ENCODE measurements at places on chromosomes 7 and 10.

DNA sequence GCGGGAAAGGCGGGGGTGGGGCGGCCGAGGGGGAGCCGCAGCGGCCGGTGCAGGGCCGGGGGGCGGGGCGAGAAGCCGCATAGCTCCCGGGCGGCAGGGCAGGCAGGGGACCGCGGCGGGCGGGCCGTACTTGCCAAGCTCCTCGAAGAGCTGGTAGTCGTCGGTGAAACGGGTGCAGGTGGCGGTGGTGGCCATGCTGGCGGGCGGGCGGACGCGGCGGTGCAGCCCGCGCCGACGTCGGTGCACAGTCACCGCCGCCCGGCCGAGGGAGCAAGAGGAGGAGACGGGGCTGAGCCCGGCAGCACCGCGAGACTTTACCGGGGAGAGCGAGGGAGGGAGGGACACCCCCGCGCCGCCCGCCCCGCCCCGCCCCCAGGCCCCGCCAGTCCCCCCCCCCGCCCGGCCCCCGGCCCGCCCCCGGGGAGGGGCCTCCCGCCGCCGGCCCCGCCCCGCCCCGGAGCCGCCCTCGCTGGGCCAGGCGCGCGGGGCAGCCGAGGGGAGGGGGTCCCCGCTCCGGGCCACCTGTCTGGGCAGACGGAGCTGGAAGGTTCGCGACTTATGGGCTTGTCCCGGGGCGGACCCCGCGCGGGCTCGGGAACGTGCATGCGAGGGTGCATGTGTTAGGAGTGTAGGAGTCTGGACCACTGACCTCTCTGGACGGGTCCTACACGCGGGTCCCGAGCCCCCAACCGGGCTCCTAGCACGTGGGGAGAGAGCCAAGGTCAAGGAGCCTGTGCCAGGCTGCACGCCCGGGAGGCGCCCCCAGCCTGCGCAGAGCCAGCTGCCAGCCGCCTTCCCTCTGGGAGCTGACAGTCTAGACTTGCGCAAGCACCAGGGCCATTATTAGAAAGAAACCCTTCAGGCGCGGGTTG, at the start of gene CAMK2G:
CAMK2G (minus strand) TSS at position 289 of the 872 bp plus-strand sequence; CDS start at position 195, 94 bp downstream.
- peak; percentile 69 for DNase-seq

DNA sequence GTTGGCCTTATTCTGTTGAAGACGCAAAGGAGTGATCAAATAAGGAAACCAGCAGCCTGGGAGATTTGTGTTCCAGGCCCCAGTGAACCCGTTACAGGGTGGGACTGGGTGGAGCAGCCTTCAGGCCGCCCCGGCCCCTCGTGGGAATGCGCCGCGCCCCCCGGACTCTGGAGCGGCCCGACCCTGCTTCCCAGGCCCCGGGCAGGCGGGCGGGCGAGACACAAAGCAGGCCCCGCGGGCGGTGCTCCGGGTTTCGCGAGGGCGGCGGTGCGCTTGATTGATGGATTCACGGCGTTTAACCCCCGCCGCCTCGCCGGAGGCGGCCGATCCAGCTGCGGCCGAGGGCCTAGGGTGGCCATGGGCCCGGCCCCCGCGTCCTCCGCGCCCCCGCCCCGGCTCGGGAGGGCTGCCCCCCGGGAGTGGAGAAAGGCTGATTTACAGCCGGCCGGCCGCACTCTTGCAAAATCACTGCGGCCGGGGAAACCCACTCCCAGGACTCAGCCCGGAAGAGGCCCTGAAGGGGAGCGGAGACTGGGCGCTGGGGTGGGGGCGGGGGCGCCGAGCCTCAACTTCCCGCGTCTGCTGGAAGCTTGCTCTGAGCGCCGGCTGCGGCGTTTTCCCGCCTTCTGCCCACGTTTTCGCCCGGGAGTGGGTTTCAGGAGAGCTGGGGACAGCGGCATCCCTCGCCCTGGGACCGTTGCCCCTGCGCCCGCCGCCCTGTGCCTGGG, 299.6 kb upstream of the NFE2L3 start:
- peak; percentile 28 for DNase-seq

- DNase-seq, result no peak
Observed at GRCh38 chr10:16828701-16829175, 11.5 kb upstream of the RSU1 start.

GRCh38 chr10:132365102-132365501, 31.9 kb upstream of the PWWP2B start:
- no peak for DNase-seq

GRCh38 chr10:23151071-23151470, 41.0 kb upstream of the PTF1A start:
- DNase-seq, result no peak
